ENCODE measurements at places on chromosomes 3 and 15.

DNA sequence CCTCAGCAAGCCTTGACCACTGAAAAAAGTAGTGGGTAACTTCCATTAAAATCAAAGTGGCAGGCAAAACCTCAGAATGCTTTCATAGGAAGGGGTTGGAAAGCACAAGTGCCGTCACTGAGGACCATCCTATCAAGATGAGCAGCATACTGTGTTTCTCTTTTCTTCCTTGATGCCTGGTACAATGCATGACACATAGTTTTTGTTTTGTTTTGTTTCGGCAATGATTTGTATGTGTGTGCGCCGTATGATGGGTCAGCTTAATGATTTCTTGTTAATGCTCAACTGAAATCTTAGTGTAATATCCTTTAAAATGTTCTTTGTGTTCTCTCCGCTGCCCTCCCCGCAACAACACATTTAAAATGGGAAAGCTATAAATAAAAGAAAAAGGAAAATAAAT, 476.4 kb upstream of the KCNMB2 start:
- no peak for DNase-seq

GRCh38 chr3:124227150-124227630, 235.3 kb upstream of the ROPN1 start:
- no peak for DNase-seq

- no peak for DNase-seq
Measured at GRCh38 chr3:113088616-113089015, 97.8 kb downstream of the GTPBP8 start.

GRCh38 chr3:128950223-128950938, 43.5 kb downstream of the CFAP92 start:
- DNase-seq, result no peak

DNA sequence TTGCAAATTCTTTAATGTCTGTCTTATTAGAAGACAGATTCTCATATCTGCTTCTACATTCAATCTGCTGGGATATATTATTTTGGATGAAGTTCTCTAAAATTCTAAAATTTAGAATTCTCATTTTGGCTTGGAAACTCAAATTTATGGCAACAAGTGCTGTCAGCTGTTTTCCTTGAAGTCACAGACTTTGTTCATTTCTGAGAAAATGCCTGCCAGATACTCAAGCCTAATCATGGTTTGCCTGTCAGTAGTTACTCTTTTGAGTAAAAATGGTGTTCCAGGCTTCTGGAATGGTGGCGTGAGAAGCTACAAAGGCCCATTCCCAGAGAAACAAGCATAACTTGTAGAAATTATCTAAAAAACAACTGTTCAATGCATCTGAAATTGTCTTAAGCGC, 115.8 kb downstream of the CTNNB1 start:
- DNase-seq, result no peak

DNA sequence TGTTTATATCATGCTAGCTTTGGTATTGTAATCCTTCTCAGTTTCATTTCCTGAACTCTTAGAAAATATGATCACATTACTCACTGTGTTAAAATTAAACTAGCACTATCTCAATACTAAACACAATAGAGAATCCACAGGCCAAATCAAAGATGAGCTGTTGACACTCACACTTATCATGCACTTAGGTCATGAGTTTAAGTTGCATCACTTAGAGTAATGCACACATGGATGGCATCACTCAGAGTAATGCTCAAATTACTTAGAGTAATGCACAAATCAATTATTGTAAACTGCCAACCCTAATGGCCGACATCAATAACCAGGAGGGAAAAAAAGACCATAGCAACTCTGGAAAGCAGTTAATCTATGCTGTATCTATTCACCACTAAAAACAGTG, 40.0 kb upstream of the MCF2L2 start:
- no peak for DNase-seq

GRCh38 chr3:37297459-37297858, 123.1 kb upstream of the LRRFIP2 start:
- DNase-seq, result no peak

DNA sequence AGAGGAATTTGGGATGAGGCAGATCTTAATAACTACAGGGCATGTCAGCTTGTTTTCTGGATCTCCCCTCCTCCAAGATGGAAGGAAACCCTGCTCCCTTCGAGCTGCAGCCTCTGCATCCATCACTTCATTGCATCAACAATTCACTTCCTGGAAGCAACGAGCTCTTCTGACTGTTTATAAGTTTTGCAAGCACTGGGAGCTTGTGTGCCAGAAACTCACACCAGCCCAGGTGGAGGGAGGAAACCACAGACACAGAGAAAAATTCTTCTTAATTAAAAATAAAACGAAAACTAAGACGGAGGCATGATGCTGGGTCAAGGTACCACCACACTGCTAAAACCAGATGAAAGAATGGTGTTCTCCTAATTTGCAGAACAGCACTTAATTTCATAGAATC, 10.6 kb downstream of the LRIG1 start:
- no peak for DNase-seq

DNA sequence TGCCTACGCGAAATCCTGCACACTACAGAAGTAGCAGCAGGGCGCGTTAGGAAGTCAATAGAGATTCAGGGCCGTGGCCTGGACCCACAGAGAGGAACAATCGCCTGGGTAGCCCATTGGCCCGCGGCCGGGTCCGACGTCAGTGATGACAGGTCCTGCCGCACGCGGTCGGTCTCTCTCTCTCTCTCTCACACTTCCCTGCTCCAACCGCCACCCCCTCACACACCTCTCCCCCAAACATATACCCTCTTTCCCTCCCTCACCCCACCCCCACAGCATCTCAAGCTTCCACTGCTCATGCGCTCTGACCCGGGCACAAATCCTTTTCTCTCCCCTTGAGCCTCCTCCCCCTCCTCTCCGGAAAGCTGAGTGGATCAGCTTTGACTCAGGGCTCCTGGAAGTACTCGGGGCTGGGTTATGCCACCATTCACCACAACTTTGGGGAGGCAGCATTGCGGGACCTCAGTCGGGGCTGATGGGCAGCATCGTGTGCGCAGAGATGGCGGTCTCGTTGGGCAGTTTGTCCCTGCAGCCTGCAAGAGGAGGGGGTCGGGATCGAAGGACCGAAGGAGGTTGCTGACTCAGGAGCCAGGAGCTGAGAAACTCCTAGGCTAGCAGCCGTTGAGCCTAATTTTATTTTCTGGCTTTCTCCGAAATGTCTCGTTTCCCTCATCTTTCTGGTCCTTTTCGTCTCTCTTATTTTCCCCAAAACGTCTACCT, 9.0 kb downstream of the ZIC4 start:
- DNase-seq, result no peak

DNA sequence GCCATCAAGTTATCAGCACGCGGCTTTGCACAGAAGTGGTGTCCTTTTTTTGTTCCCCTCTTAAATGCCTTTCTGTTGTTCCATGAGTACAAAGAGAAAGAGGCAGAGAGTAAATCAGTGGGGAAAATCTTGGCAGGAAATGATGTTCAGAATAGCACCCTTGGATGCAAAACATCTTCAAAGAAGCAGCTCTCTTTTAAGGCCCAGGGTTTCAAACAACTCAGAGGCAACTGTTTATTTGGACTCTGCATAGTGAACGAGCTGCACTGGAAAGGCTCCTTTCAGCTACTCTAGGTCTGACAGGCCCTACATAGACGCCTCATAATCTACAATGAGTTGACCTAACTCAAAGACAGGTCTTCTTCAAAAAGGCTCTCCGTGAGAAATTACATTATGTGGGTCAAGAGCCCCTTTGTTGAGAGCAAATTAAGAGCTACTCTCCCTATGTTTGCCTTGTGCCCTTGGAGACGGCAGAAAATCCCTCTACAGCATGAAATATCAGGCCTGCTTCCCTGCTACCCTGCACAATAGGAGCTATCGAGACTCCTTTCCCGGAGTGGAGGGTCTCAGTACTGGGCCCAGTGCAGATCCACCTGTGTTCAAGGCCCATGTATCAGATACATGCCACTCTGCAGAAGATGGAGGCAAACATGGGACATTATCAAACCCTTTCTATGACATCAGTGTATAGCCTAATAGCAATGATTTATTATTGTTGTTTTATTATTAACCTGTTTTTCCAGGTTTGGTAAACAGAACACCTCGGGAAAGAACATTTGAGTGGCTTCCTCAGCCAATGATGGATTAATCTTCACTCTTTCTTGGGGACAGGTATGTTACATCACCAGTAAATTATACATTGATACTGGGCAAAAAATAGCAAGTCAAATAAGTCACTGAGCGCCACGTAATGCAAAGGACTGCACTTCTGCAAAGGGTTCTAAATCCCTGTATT, 53.1 kb downstream of the HEG1 start:
- no peak for DNase-seq

- peak; percentile 75 for DNase-seq
Measured at GRCh38 chr3:137789236-137789635, 25.1 kb downstream of the SOX14 start.

GRCh38 chr15:62262305-62262941, 97.3 kb upstream of the C2CD4B start:
- DNase-seq, result no peak

DNA sequence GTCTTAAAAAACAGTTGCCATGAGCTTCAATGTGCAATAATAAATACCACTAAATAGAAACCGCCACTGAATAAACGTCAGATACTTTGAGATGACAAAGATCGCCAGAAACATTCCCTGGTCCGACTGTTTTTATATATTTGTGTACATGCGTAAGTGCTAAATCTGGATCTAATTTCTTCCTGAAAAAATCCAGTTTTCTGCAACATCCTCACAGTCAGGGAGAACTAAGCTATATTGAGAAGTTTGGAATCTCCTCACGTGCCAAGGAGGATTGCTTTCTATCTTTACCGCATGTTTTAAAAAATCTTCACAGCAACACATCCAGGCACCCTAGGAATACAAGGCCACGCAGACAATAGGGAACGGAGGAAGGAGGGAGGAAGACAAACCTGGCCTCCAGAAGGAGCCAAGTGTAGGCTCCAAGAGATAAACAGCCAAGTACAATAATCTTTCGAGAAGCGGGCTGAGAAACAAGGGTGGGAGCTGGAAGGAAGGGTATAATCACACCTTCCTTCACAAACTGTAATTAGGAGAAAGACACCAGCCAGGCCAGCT, 5.7 kb downstream of the VGLL4 start:
- no peak for DNase-seq

DNA sequence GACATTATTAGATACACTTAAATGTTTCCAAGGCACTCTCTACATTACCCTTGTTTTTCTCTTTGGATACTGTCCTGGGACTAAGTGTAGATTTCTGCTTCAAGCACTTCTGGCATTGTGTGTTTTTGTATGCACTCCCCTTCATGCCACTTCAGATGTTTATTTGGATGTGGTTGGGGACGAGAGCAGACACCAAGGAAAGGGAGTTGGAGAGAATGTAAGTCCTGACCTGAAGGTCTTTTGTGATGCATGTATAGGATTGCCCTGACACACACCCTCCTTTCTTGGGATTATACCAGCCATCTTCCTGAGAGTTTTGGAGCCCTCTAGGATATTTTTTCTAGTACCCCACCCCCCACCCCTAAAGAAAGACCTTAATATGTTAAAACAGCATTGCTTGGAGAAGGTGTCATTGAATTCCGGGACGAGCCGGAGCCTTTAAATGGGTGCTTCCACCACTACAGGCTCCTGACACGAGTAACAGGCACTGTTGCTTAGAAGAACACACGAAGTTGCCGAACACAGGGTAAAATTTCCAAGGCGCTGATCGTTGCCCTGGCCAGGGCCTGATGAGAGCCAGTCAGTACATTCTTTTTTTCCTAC, 22.7 kb downstream of the PSMD6 start:
- DNase-seq, result no peak

DNA sequence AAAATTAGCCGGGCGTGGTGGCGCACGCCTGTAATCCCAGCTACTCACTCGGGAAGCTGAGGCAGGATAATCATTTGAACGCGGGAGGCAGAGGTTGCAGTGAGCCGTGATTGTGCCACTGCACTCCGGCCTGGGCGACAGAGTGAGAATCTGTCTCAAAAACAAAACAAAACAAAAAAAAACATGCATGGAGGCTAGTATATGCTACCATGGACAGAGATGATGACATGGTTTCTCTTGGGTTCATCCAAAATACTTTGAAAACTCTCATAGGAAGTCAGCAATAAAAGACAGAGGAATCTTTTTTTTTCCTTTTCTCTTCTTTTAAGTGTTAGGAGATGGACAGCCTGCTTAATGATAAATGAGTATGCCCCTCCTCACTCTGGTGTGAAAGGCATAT, 137.7 kb upstream of the MB21D2 start:
- no peak for DNase-seq

DNA sequence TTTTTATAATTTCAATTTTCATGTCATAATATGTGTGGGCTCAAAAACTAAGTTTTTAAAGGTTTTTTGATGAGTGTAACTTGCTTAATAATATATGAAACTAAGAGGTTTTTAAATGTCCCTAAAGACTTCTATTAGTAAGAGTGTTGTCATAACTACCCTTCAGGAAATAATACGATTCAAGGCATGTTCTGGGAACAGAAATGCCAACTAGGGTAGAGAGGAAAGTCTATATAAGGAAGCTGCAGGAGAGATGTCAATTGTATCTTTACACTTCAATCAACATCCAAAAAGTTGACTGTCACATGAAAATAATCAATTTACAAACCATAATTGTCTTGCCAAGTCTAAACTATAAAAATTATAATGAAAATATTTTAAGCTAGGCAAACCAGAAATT, 76.3 kb downstream of the SMARCC1 start:
- DNase-seq, result no peak

GRCh38 chr15:59245559-59245958, 38.9 kb downstream of the LDHAL6B start:
- DNase-seq, result no peak

DNA sequence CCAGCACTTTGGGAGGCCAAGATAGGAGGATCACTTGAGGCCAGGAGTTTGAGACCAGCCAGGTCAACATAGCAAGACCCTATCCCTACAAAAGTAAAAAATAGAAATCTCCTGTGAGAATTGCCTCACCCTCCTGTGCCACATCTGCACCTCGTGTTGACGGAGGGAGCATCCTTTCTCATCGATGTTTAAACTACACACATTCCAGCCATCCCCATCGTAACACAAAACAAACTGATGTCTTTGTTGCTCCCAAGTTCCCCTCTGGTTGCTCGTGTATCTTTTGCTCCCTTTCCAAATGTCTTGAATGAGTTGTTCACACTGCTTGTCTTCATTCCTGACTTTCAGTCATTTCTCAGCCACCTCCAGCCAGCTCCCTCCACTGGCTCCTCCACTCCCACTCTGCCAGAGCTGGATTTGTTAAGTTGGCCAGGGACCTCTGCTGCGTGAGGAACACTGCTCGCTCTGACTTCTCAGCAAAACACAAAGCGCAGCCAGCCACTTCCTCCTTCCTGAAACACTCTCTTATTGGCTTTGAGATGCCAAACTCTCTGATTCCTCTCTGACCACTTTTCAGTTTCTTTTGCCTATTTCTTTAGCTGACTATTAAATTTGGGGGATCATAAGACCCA, 53.6 kb upstream of the ATP13A3 start:
- DNase-seq, result no peak

DNA sequence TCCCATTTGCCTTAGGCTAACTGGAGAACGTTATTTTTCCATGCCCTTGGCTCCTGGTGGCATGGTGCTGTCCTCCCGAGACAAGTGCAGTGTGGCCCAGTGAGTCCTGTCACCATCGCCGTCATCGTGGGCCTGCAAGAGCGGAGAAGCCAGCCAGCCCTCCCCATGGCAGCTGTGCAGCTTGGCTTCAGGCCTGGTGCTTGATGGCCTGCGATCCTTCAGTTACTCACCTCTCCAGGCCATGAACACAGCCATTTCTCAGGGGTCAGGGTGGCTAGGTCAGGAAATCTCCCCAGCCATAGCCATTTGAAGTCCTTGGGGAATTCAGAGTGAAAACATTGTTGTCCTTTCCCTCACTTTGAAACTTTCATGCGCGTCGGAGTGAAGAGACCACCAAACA, 189.0 kb upstream of the RGMA start:
- DNase-seq, result no peak

- no peak for DNase-seq
Measured at GRCh38 chr3:119351581-119351980, 57.4 kb downstream of the ARHGAP31 start.
